NCI-H187 treated with DMSO at 0.1 percent for 48 hours (cell line): ENCODE measurements at places on chromosomes 6 and 20.

GRCh38 chr6:40894962-40895799 is 143.8 kb downstream of the UNC5CL start:
- DNase-seq = no peak

GRCh38 chr6:167569041-167569805 is 244.3 kb downstream of the TTLL2 start:
- no peak for DNase-seq

GRCh38 chr6:74631564-74631963 is 574.3 kb downstream of the COL12A1 start:
- no peak for DNase-seq

DNA sequence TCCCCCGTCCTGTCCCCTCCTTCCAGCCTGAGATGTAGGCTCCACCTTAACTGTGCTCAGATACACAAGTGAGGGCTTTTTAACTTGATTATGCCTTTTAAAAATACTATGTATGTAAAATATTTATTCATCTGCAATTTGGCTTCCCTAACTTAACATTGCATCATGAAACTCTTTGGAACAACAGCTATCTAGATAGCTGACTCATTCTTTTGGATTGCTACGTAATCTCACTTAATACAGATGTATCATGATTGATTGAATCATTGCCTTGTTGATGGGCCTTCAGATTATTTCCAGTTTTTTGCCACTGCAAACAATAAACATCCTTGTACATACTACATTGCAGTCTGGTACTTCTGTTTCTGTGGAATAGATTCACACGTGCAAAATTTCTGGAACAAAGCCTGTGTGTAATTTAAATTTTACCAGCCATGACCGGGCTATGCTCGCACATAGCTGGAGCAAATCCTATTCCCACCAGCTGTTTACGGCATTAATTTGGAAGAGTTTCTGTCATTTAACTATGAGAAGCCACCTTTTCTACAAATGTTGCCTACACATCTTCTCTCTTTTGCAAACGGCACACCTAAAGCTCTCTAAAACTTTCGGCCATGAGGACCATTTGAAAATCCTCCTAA is 6.5 kb downstream of the PRND start:
- no peak for DNase-seq

- DNase-seq = no peak
Observed at GRCh38 chr6:27205375-27206278, 41.9 kb upstream of the PRSS16 start.

GRCh38 chr20:49281913-49282467 is 4.1 kb upstream of the ZNFX1 start:
- no peak for DNase-seq

DNA sequence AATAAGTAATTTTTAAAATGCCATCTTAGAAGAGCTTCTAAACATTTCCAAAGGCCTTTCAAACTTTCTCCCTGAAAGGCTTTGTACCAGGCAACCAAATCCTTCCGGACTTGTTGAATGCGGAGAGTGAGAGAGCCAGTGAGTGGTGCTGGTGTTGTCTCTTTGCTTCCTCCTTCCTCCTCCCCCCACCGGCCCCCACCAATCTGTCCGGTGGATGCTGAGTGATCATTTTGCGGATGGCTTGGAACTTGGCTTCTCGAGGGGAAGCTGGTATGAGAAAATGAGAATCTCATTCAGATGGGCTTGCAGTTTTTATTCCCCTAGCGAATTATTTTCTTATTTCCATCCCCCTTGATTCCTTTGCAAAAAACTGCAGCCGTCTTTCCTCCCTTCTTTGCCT is 97.3 kb downstream of the ANKRD60 start:
- no peak for DNase-seq

GRCh38 chr20:11894062-11894461 is 23.6 kb upstream of the BTBD3 start:
- no peak for DNase-seq

- DNase-seq = no peak
Observed at GRCh38 chr6:21270636-21271201, 322.8 kb upstream of the SOX4 start.

GRCh38 chr6:99608059-99608885 is 1.6 kb downstream of the PRDM13 start:
- no peak for DNase-seq

DNA sequence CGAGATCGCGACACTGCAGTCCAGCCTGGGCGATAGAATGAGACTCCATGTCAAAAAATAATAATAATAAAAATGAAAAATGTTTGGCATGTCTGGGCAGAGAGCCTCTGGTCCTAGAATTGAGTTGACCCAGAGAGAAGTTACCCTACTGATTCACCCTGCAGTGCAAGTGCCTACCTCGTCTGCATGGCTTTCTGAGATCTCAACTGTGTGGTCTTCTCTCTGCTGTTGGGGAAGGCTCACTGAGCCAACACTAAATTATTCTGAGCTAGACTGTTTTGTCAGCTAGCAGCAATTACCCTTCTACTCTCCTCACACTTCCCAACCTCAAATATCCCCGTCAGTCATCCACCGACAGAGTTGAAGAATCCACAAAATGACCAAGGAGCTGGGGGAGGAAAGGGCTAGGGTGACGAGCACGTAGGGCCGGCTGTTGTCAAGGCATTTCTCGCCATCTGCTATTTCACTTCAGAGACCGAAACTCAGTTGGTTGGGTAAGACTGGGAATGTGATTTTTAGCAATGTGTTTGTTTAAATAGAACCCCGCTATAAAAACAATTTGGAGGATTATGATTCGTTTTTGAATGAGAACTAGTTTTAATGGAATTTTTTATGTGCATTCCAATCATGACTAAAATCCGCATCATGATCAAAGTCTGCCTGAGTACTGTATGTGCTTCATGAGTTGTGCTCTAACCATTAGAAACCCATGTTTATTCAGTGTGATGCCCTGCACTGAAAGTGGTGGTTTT is 9.4 kb downstream of the MAS1 start:
- no peak for DNase-seq

DNA sequence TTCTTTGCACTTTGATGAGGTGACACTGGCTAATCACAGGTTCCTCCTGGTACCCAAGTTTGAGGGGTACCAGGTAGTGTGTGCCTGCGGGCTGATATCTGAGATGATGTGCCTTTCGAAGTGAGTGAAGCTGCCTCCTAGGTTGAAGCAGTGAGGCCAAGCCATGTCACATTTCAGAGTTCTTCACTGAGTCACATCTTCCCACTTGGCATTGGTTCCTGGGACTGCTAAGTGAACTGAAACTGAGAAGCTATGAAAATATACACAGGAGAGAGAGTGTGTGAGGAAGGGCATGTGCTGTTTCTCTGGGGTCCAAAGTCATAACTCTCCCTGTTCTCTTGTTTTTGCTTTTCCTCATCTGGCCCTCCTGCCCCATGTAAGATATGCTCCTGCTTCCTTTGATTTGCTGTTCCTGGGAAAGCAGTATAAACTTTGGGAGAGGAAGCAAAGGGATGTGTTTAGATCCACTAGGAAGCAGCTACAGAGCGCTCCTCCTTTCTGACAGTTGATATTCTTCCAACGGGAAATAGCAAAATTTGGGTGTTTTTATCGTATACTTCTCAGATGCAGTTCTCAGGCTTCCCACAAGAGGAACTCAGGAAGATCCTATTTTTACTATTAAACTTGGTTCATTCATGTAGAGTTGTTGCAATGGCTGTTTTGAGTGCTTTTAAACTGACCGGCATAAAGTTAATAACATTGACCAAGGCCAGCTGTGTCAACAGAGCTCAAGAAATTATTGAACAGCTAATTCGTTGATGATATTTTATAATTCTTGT is 153.7 kb downstream of the MOXD1 start:
- no peak for DNase-seq

DNA sequence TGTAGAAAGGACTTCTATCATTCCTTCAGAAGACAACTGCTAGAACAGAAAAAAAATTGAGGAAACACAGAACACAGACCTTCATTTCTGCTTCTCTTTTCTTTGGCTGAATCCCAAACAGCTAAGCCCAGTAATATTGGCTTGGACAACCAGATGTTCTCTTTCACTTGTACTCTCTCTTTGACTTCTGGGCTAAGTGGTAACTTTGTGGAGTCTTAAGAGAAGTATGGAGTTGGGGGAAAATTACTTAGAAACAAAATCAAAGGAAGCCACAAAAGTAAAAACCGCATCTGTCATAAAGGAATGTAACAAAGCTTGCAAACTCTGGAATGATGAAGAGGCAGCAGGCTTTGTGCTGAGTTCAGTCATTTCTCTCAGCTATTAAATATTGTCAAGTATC is 587.5 kb downstream of the CBLN4 start:
- no peak for DNase-seq

GRCh38 chr6:3904518-3904917 is 55.3 kb downstream of the FAM50B start:
- DNase-seq = no peak

DNA sequence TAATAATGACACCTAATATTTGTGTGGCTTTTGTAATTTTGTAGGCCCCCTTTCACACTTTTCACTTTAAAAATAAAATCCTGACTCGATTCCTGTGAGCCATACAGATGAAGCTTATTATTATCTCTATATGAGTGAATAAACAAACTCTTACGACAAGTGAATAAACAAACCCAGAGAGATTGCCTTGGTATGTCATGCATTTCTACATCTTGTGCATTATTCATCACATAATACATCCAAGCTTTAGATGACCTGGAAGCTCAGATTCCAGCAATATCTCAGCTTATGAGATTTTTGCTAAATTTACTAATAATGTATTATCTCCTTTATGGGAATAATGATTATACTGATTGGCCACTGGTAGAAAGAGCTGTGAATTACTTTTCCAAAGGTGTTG is 248.2 kb downstream of the TBX18 start:
- DNase-seq = no peak

GRCh38 chr6:144654506-144654905 is 369.4 kb downstream of the UTRN start:
- no peak for DNase-seq

DNA sequence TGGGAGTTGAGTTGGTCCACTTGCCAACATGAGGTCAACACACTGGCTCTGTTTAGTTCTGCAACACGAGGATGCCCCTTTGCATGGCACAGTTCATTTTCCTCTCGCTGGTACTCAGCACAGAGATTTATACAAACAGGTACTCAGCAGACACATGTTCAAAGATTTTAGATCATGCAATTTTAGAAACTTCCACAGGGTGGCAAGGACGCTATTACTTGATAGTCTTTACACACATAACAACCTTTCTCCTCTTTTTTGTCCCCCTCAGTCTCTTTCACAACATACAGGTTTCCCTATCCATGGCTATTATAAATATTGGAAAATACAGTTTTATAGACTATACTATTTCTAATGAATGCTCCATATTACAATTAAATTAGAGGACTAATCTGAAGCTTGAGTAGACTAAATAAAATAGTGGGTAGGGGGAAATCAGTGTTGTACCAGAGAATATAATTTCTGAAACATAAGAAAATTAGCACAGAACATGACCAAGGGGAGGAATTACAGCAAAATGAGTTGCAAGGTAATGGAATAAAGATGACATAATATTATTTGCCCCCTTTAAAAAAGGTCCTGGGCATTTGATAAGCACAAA is 331.8 kb upstream of the BTBD3 start:
- peak; percentile 7 for DNase-seq

DNA sequence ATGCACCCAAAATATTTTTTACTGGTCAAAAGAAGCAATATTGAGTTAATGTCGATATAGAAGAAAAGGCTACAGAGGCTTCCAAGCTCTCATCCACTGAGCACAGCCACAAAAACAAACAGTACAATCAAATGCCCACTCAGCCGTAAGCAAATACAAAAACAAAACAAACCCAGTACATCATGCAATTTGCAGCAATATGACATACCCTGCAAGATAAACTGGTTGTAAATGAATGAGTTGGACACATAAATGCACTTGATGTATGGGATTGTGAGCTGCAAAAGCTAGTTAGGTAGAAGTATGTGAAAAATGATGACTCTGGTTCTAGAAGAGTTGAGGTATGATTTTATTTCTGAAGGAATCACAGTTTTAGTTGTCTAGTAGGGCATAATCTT is 83.9 kb downstream of the SESN1 start:
- no peak for DNase-seq
